H1 (cell line): ENCODE measurements at places on chromosomes 11 and 22. TPM values are rescaled to one million over a fixed set of nuclear protein-coding genes. Genes with fewer than 3 reads are reported as not detected.

DNA sequence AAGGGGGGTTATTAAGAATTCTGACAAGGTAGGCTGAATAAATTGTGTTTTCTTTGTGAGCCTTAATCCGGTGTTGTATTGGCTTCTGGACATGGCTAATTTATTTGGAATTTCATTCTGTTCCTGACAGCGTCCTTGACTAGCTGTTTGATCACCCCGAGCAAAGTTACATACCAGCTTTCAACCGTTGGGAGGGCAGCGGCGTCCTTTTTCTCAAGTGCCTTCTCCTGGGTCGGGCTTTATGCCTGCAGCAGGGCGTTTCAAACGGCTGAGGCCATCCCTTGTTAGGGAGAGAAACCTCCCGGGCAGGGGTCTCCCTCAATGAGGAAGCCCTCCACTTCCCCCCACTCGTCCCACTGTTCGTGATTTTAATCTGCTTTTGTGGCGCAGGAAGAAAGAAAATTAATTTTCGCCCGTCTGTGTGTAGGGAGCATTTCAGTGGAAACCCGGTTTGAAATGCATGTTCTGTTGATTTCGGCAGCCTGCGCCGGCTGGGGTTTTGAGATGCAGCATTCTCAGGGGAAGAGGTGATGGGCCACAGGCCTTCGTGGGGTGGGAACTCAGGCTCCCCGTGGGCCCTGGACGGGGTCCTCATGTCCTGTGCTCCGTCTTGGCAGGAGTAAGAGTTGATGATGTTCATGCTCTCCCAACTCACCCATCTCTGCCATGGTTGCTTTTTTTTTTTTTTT, 2.9 kb upstream of the SMIM38 start:
- DNase-seq: no peak
- no peak overlapping the region for H3K4me3 ChIP-seq
- H3K4me1 ChIP-seq: peaks cover 4% of the 10 kb centered on the region
- H3K27me3 ChIP-seq: no peaks in the 10 kb centered on the region

DNA sequence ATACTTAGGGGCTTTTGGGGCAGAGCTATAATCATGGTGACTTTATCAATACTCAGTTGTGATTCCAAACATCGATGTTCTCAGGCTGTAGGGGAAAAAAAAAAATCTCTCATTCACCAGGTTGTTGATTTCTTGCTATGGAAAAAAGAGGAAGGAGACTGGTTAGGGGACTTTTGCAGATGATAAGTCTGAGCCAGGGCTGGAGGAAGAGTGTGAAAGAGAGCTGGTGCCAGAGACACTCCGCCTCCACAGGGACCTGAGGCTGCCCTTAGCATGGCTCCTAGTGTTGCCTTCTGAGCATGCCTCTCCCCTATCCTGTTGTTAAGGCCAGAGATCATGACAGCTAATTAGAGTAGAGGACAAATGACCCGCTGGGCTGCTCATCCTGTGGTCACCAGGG, 16.9 kb downstream of the UPB1 start:
- no peak overlapping the region for H3K27ac ChIP-seq
- H3K27me3 ChIP-seq: no peaks in the 10 kb centered on the region
- peaks cover 3% of the 10 kb centered on the region; the same call in 1 of the 2 replicates for H3K4me1 ChIP-seq
- DNase-seq: no peak

- no peaks in the 10 kb centered on the region; the same call in 1 of the 2 replicates for H3K27me3 ChIP-seq
- H3K4me3 ChIP-seq: no peak overlapping the region
- no peaks in the 10 kb centered on the region for H3K36me3 ChIP-seq
- H3K4me1 ChIP-seq: no peaks in the 10 kb centered on the region; the same call in 1 of the 2 replicates
- no peak for DNase-seq
These were observed 4.7 kb downstream of the KCNJ1 start for GRCh38 chr11:128862406-128862805.

Gene SLC43A1
- total RNA-seq: 30.1 and 34.5 TPM in 2 replicates
